Spinal cord (tissue), 10 donors: ENCODE measurements at places on chromosomes 2 and 18. TPM values are rescaled to one million over a fixed set of nuclear protein-coding genes. Genes with fewer than 3 reads are reported as not detected.

DSEL gene
- 45.3 TPM for total RNA-seq

- no peaks in the 10 kb centered on the region for H3K27me3 ChIP-seq
- H3K27ac ChIP-seq, result no peak overlapping the region
Observed at GRCh38 chr2:8475349-8476031, 206.4 kb upstream of the ID2 start.

DNA sequence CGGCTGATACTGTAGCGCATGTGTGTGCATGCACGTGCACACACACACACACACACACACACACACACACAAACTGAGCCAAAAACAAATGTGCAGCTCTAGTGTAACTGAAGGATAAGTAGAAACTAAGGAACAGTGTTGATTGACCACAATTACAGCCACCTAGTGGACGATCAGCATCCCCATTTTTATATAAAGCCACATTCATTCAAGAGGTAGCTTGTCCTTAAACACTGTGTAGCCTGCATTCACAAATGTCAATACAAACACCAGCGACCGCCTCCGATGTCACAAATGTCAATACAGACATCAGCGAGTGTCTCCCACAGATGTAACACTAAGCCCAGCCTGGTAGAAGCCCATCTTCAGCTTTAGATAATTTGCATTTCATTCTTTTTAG is 167.4 kb downstream of the PTGR3 start:
- DNase-seq, result peak; percentile 69
- H3K27ac ChIP-seq, result no peak overlapping the region
- H3K4me1 ChIP-seq, result no peaks in the 10 kb centered on the region
- H3K4me3 ChIP-seq, result no peak overlapping the region
- H3K36me3 ChIP-seq, result no peaks in the 10 kb centered on the region
- H3K27me3 ChIP-seq, result no peaks in the 10 kb centered on the region

DNA sequence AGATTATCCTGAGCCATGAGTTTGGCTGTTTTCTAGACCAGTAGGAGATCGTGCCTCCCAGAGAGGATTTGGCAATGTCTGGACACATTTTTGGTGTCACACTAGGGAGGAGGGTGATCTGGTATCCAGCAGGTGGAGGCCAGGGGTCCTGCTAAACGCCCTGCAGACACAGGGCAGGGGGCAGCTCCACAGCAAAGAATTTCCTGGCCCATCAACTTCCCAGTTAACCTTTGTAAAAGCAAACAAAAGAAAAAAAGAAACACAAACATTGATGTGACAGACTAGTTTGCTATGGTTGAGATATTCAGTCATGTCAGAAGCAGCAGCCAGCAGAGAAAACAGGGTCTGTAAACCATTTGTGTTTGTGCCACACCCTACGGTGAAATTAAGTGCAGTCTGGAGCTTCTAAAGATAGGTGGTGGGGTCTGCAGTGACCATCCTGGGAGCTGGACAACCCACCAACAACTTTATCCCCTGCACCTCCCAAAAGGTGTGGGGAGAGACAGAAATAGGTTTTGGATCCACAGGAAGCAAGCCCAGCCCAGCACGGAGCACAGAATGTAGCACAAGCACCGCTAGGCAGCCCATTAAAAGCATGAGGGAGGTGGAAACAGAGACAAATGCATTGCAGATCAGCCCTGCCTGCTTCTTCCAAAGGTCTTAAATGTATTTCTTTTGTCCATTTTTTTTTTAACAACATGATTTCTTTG is 232.5 kb downstream of the MYT1L start:
- no peak overlapping the region for H3K4me3 ChIP-seq
- no peak overlapping the region for H3K27ac ChIP-seq
- DNase-seq, result peak; percentile 36
- no peaks in the 10 kb centered on the region for H3K27me3 ChIP-seq
- H3K36me3 ChIP-seq, result peaks cover 5% of the 10 kb centered on the region

GRCh38 chr2:63364866-63365265 is 223.4 kb downstream of the WDPCP start:
- H3K4me3 ChIP-seq, result no peak overlapping the region
- no peak for DNase-seq
- no peaks in the 10 kb centered on the region for H3K36me3 ChIP-seq

DNA sequence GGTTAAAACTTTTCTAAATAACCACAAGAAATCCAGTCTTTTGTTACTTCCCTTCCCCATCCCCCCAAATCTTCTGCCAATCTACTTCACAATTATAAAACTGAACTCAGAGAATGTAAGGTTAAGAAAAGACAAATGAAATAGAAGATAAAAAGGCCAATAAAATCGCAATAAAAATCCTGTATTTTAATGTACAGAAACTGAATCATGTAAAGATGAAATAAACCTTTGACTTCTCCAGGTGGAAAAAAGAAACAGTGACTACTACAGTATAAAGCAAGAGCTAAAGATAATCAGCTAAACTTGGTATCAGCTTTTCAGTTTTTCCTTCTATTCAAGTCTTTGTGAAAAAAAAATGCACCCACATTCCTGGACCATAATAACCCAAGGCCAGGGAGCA is 1.7 kb downstream of the SYT4 start:
- H3K4me1 ChIP-seq, result peaks cover 5% of the 10 kb centered on the region
- H3K27me3 ChIP-seq, result no peaks in the 10 kb centered on the region
- H3K4me3 ChIP-seq, result peak overlapping the region; percentile 41
- no peaks in the 10 kb centered on the region for H3K36me3 ChIP-seq
- DNase-seq, result no peak

GRCh38 chr2:95030496-95030895 is 5.0 kb downstream of the MAL start:
- no peaks in the 10 kb centered on the region for H3K36me3 ChIP-seq
- no peak overlapping the region for H3K4me3 ChIP-seq
- H3K27ac ChIP-seq, result no peak overlapping the region
- H3K4me1 ChIP-seq, result peaks cover 44% of the 10 kb centered on the region
- no peak for DNase-seq
